DMS53 (cell line): ENCODE measurements at places on chromosomes 2 and 18.

DNA sequence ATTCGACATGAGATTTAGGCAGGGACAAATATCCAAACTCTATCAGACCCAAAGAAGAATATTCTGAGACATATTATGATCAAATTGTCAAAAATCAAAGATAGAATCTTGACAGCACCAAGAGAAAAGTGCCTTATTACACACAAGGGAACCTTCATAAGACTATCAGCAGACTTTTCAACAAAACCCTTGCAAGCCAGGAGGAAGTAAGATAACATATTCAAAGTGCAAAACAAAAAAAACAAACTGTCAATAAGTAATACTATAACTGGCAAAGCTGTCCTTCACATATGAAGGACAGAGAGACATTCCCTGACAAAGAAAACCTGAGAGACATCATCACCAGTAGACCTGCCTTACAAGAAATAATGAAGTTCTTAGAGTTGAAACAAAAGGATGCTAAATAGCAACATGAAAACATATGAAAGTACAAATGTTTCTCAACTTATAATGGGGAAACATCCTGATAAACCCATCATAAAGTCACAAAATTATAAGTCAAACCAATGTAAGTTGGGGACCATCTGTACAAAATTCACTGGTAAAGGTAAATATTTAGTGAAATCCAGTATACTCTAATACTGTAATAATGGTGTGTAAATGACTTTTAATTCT lies 76.6 kb downstream of the FAM171B start:
- DNase-seq: no peak

DNA sequence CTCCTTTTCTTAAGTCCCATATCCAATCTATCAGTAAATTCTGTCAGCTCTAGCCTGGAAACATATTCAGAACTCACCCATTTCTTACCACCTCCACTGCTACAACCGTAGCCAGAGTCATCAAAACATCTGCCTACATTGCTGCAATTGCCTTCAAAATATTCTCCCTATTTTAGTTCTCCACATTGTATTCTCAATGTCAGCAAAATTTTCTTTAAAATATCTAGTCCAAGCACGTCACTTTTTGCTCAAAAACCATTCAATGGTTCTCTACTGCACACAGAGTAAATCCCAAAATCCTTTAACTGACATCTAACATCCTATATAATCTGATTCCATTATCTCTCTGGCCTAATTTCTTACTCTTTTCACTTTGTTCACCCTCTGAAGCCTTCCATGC lies 68.5 kb upstream of the ERBB4 start:
- DNase-seq: no peak

GRCh38 chr18:318791-319291 lies 51.0 kb upstream of the THOC1 start:
- no peak for DNase-seq

DNA sequence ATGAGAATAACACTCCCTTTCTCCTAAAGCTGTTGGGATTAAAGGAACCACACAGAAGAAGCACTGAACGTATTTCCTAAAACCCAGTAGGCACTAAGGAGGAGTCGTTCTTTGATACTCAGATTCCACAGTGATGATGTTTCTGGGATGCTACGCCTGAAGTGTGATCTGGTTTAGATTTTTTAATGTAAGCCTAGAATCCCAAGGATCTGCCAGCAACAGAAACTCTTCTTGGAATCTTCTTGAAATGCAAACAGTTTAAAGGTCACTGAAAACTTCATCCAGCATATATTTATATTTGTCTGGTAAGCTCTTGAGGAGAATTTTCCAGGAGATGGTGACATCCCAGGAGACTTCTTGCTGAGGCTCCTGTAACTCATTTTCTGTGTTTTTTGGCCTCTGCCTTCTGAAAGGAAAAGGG lies 247.6 kb upstream of the TRIB2 start:
- no peak for DNase-seq

GRCh38 chr18:21830532-21830931 lies 89.9 kb downstream of the MIB1 start:
- no peak for DNase-seq

GRCh38 chr2:133884739-133885381 lies 316.6 kb upstream of the NCKAP5 start:
- DNase-seq: peak; percentile 18

- DNase-seq: no peak
These were observed 430.8 kb downstream of the SETBP1 start for GRCh38 chr18:45111502-45111848.

DNA sequence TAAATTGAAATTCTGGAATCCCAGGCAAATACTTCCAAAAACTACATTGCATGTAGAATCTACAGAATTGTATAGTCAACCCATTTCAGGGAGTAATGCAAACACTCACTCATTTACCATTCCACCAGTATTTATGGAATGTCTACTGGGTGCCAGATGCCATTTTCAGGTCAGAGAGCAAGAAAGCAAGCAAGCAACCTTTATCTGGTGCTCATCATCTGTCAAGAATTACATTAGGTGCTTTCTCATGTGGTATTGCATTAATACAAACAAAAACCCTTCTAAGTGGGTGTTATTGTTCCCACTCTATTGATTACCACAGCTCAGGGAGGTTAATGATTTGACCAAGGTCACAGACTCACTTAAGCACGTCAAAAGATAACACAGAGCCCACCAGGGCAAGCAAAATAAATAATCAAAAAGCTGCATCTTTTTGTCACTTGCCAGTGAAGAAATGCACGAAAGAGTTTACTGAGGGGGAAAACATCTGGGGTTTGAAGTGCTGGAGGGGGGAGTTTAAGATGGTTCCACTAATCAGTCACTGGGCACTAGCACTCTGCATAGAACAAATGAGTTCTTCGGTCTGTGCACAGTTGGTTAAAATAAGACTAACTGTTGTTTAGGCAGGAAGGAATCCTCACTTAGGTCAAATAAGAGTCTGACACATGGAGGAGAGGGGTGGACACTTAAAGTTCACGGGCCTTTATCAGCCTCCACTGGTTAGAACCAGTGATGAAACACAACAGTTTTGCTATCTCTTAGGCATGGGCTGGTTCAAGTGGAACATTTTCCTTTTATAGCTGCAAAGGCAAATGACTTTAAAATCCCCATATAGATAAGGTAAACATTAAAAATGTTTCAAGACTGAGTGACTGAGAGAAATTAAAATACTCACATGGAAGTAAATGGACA lies 208.8 kb downstream of the CDH2 start:
- DNase-seq: no peak

- DNase-seq: no peak
These were observed 19.9 kb downstream of the RND3 start for GRCh38 chr2:150467621-150467963.

DNA sequence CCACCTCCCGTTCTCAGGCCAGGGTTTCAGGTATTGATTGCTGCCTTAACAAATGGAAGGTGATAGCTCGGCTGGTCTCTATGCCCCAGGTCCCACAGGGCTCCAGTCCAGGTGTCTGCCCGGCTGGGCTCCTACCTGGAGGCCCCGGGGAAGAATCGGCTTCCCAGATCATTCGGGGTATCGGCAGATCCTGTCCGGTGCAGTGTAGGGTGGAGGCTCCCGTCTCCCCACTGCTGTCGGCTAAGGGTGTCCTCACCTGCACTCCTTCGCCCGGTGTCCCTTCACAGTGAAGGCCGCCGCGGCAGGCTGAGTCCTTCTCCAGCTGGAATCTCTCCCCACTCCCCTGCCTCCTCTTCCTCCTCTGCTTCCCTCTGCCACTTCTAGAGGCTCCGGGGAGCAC lies 573.9 kb upstream of the SALL3 start:
- no peak for DNase-seq

DNA sequence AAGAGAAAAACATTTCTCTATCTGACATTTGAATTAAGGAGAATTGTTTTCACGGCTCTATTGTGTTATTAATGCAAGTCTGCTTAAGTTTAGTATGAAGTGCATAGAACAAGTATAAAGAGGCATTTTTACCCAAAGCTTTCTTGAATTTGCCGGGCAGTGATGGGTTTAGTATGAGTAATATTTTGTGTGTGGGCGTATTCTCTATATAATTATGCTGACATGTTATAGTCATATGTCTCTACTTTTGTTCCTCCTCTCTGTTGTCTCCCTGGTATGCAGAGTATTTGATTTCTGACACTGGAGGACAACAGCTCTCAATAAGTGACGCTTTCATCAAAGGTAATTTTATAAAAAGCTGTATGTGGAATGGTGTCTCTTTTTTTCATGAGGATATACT lies 45.9 kb downstream of the PIKFYVE start:
- DNase-seq: no peak

DNA sequence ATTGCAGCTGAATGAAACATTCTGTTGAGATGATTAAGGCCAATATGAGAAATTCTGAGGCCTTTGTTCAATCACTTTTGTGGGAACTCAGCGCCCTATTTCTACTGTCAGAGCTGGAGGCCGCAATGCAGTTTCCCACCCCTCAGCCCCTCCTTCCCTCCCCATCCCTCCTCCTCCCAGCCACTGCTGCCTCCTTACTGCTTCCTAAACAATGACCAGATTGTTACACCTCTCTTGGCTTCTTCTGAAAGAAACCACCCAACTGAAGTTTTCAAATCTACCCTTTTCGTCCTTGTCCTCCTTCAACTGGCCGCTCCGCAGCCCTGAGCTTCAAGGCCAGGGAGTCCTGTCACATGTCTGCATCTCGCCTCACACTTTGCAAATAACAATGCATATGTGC lies 36.7 kb upstream of the MAPK4 start:
- no peak for DNase-seq

DNA sequence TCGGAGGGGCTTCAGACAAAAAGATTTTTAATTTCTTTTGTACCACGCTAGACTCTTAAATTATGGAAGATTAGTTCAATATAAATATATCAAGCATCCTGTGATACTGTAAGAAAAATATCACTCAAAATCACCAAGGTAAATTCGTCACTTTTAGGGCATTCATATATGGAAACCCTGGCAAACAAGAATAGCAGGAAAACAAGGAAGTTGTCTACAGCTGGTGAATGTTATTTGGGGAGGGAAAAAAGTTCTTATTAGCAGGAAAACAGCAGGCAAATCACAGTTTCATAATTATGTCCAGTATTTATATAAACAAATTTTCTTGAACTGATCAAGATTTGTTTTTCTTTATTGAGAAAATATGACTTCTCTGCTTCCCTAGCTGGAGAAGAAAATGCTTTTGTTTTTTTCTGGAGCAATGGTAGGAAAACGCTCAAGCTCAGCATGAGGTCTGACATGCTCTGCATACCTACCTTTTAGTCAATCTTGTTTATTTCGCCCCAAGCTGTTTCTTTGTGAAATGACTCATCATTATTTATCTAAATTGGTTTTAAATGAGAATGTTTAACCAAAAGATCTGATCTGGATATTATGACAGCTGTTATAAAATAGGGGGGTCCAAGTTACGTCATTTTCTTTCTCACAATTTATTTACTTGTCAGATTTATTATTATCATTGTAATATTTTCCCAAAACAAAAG lies 14.7 kb downstream of the LINC00305 start:
- peak; percentile 14 for DNase-seq

- DNase-seq: peak; percentile 72
These were observed 255.3 kb downstream of the VAPA start for GRCh38 chr18:10169064-10169562.

DNA sequence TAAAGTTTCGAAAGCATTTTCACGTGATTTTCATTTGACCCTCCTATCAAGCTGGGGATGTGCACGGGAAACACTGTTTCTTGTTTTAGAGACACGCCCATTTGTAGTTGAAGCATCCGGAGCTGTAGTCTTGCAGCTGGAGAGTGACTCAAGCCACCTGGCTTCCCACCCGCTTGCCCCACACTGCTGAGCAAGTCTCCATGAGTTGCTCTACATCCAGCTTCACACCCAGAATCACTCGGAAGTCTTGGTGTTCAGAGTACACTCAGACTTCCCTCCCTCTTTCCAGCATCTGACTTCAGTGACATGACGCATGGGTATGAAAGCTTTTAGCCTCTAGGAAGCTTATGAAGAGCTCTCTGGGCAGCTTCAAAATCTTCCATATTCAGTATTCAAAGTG lies 262.4 kb downstream of the NBAS start:
- DNase-seq: no peak

DNA sequence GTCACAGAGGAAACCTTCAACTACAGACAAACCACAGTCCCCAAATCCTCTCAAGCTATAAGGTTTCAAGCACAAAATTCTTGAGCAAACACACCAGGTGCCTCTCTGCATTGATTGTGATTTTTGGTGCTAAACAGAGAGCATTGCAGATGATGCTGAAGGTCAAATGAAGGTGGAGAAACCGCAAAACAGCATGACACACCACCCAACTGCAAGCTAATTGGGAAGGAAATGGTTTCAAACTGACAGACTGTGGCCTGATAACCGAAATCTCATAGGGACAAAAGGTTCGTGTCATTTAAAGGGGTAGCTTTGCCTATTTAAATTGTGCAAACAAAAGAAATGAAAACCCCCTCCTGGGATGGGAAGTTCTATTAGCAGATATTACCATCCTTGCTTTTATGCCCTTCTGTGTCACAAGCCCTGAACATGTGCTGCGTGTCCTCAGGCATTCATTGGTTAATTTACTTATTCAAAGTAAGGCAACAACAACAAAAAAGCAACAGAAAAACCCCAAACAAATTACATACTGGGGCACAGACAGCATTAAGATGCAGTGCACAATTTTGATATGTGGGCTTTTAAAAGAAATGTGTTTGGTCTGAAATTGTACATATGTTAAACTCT lies 154.9 kb downstream of the AQP4 start:
- DNase-seq: no peak

- DNase-seq: no peak
These were observed 1245.1 kb upstream of the LRRTM1 start for GRCh38 chr2:81549646-81550045.

DNA sequence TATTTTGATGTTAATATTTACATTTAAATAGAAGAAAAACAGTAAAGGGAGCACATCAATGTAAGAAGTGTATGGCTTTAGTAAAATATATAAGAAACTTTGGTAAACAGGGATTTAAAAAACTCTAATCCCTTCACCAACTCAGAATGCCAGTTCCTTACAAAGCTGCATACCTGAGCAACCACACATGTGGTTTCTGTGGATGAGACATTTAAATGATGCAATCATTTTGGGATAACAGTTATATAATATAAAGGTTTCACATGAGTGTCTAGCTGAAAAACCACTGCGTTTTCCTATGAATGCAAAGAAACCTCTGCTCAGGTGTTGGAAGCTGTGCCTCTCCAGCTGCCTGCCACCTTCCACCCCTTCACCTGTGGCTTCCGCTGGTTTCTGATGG lies 209.1 kb upstream of the REV1 start:
- no peak for DNase-seq

DNA sequence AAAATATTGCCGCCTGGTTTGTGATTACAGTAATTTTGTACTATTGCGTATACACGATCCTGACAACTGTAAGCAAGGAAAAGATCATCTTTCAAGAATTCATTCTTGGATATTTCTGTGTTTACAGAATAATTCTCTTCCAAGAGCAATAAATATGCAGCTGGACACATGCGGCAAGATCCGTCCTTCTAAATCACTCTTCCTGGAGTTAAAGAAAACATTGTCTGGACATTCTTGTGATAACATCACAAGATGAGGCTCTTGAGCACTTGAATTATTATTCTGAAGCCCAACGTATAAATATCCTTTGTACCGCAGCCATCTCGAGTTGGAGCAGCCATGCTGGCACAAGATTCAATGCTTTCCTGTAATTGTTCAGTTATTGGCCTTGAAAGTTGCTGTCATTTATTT lies 9.9 kb downstream of the FHL2 start:
- no peak for DNase-seq
